Thoracic aorta (tissue), 2 donors: ENCODE measurements at places on chromosomes 13 and 19. TPM values are rescaled to one million over a fixed set of nuclear protein-coding genes. Genes with fewer than 3 reads are reported as not detected.

Gene DOHH
- total RNA-seq: 24.2 TPM

DNA sequence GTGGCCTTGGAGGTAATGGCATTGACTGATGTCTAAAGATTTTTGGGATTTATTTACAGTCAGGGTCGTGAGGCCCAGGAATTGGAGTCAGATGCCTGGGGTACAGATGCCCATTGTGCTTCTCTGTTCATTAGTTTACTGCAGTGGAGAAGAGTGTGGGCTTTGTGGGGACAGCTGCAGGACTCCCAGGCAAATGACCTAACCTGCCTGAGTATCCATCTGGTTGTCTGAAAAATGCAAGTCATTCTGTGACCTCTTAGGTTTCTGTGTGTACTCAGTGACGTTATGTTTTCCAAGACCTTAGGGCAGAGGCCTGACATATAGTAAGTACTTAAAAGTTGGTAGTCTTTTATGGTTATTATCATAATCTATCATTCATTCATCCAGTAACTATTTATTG, 60.5 kb downstream of the SPATA13 start:
- DNase-seq: no peak

Gene PSG6
- total RNA-seq: not detected

Gene RFPL4A
- not detected for total RNA-seq

Gene C19orf38
- total RNA-seq: 3.5 TPM

Gene GPR183
- 24.5 TPM for total RNA-seq

Gene ZFP82
- 4.2 TPM for total RNA-seq

Gene RNF113B
- total RNA-seq: not detected

GRCh38 chr13:32624441-32624840, 38.2 kb downstream of the PDS5B start:
- no peak for DNase-seq

Gene LGALS4
- 3.5 TPM for total RNA-seq
